GF-D8 (cell line): ENCODE measurements at places on chromosomes 6 and 20.
A peak's percentile ranks its signal among the peaks of the same experiment; 100 is the strongest.

DNA sequence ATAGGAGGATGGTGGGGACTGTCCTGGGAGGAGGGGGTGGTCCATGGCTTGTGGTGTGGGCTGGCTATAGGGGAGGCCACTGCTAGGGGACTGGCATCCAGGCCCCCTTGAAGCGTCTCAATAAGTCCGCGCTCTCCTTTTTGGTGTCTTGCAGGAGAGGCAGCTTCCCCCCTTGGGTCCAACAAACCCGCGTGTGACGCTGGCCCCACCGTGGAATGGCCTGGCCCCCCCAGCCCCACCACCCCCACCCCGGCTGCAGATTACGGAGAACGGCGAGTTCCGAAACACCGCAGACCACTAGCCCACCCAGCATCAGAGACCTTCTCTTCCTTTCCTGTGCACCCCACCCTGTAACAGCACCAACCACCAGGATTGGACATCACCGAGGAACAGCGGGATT is 2.8 kb upstream of the ZBTB9 start:
- DNase-seq: no peak

GRCh38 chr20:18989736-18990474 is 176.3 kb downstream of the SCP2D1 start:
- DNase-seq: no peak

GRCh38 chr6:167952512-167952859 is 45.0 kb upstream of the KIF25 start:
- DNase-seq: no peak

- no peak for DNase-seq
Measured at GRCh38 chr6:71902261-71902660, 15.9 kb downstream of the RIMS1 start.

GRCh38 chr20:50862546-50862945 is 67.7 kb downstream of the BCAS4 start:
- no peak for DNase-seq

DNA sequence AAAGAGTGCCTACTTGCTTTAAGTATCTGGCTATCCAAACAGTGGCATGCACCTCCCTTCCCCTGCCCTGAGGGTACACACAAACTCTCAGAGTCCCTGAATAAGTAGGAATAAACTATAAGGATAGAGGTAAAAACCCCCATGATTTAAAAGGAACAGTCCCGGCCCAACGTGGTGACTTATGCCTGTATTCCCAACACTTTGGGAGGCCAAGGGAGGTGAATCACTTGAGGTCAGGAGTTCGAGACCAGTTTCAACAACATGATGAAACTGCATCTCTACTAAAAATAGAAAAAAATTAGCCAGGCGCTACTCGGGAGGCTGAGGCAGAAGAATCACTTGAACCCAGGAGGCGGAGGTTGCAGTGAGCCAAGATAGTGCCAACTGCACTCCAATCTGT is 22.2 kb downstream of the SAMHD1 start:
- DNase-seq: no peak

DNA sequence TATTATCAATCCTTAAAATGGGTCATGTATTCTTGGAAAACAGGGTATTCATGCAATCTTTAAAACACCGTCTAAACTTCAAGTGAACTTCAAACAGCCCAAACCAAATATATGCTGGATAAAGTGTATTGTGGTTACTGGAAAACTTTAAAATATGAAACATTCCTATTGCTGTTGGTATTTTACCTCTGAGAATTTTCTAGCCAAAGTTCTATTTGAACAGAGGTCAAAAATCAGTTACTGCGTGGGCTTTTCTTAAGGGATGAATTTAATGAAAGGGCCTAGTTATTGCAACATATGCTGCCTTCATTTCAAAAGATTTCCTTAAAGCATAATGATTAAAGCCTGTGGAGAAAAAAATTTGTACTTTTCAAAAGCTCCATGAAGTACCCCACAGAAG is 436.0 kb downstream of the PLCB1 start:
- DNase-seq: no peak

DNA sequence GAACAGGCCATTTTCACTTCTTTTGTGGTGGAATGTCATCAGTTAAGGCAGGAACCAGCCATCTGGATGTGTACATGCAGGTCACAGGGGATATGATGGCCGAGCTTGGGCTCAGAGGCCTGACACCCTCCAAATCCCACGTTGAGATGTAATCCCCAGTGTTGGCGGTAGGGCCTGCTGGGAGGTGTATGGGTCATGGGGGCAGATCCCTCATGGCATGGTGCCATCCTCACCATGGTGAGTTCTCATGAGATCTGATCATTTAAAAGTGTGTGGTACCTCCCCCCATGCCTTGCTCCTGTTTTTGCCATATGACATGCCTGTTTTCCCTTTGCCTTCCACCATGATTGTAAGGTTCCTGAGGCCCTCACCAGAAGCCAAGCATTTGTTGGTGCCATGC is 26.8 kb downstream of the WDR27 start:
- no peak for DNase-seq

GRCh38 chr6:110233770-110234374 is 53.6 kb downstream of the CDC40 start:
- DNase-seq: no peak

DNA sequence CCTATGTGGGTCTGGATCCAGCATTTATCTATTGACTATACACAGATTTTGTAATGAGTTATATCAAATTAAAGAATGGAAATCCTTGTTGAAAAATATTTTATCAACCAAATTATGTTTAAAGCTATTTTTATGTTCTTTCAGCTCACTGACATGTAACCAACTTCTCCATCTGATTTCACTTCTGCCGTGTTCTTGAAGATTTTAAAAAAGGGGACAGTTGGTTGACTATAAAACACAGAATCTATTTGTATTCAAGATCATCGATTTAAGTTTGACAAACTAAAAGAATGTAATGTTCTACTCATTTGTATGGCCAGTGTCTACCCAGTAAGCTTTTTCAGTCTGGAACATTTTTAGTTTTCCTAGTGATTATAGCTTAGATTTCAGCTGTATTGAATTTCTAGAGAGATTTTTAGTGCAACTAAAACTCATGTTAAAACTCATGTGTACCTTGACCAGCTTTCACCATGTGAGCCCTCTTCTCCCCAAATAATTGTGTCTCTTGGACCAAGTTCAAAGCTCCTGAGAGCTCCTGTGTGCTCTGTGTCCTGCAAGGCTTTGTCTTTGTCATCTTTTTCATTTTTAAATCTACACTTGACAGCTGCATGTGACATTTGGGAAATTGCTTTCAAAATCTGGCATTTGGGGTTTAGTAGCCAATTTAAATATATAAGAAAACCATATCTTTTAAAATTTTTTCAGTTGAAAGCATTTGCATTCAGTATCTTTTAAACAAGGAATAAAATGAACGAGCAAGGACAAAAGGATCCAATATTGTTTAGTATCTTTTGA is 118.4 kb upstream of the TIAM2 start:
- DNase-seq: no peak

DNA sequence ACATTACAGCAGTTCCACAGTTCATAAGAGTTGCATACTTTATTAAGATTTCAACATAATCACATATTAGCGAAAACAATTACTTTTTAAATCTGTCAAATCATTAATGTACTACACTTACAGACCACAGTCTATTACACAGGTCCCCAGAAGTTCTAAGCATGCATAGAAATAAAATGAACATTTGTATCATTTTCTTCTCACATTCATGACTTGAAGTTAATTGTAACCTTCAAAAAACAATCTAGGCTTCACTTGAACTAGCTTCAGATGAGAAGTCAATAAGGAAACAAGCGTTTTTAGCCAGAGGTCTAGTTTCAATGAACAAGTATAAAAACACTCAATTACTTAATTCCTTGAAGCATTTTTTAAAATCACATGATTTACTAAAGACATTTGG is 238.3 kb downstream of the HACE1 start:
- no peak for DNase-seq

DNA sequence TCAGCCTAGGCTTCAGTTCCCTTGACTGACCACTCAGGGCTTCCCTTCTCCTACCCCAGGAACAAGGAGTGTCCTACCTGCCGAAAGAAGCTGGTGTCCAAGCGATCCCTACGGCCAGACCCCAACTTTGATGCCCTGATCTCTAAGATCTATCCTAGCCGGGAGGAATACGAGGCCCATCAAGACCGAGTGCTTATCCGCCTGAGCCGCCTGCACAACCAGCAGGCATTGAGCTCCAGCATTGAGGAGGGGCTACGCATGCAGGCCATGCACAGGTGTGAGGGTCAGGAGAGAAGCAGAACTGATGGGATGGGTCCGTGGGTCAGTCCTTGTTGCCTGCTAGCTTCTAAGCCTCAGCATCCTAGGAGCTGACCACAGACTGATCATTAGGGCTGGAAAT is 1.6 kb downstream of the RING1 start:
- no peak for DNase-seq

- no peak for DNase-seq
Measured at GRCh38 chr20:24588725-24589340, 119.4 kb downstream of the SYNDIG1 start.

- no peak for DNase-seq
Measured at GRCh38 chr20:49475292-49476015, 7.0 kb downstream of the KCNB1 start.

DNA sequence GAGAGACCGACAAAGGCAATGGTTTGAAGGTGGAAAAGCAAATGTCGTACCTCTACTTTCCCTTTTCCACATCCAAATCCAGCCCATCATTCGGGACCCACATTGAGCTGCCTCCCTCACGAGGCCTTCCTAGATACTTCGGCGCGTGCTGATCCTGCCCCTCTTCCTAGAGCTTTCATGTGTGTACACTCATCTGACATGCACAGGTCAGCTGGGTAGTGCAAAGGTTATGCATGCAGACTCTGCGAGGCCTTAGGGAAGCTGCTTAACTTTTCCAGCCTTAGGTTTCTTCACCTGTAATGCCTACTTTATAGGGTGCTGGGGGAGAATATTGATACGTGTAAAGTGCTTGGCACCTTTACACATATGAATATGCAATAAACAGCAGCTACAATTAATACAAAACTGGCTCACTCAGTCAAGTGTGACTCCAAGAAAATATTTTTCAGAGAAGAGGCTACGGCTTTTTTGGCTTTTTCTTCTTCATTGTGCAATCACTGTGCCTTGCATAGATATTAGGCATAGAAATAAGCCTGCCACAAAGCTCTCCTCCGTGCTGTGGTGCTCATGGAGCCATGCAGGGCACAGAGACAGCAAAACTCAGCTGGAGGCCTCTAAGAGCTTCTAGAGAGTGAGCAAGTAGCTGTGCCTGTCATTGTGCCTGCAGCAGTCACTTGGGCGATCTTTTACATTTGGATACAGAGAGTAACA is 3.6 kb upstream of the MANBAL start:
- no peak for DNase-seq

GRCh38 chr6:12776291-12776690 is 59.7 kb downstream of the PHACTR1 start:
- no peak for DNase-seq

DNA sequence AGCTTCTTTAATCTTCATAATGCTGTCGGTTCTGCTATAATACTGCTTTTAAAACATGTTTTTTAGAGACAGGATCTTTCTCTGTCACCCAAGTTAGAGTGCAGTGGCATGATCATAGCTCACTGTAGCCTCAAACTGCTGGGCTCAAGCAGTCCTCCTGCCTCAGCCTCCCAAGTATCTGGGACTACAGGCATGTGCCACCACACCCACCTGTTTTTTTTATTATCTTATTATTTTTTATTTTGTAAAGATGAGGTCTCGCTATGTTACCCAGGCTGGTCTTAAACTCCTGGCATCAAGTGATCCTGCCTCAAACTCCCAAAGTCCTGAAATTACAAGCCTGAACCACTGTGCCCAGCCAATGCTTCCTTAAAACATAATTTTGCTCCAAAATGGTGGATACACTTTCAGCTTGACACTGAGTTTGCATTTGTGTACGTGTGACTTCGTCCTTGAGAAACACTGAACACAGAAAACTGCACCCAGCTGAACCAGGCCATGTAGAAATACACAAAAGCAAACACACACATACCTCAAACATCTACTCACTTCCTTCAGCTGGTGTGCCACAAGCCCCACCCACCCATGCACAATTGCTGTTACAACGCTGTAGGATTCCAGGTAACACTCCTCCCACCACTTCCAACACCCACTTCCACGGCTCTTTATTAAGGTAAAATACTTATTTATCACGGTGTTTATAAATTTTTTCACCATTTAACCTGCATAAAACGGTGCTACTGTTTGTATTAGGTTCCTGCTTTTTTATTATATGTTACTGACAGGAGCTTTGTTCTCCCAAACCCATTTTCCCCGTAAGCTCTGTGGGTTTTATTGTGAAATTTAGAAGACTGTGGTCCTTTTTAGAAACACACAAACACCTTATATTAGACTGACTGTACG is 109.1 kb downstream of the TSHZ2 start:
- DNase-seq: no peak

- no peak for DNase-seq
Measured at GRCh38 chr6:138161338-138162110, at the start of gene ARFGEF3. Gene ARFGEF3, plus strand, starts transcription at chr6:138161939. Its CDS starts 148 bp downstream, at chr6:138162087.

- DNase-seq: no peak
Measured at GRCh38 chr20:15918631-15919030, 654.6 kb downstream of the KIF16B start.

DNA sequence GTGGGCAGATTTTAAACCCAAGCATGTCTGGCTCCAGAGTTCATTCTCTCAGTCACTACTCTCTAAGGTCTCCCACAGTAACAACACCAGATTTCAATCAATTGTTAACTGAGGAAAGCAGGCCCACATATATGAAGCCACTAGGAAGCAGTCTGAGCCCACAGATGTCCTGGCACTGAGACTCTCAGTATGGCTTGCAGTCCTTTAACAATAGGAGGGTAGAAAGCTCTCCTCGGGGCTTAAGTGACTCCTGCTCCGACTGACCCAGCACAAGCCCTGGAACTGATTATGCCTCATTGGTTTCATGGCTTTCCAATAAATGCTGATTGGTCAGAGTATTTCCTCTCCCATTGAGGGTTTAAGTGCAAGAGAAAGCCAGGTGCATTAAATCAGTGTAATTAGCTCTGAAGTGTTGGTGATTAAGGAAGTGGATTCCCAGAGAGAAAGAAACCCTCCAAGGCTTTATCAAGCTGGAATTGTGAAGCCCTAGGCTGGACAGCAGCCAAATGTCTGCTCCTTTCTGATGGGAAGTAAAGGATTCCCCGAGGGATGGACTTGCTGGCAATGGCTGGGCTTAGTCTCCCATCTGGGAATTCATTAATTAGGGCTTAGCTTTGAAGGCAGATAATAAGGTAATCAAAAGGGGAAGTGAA is 76.6 kb upstream of the PROKR2 start:
- no peak for DNase-seq

- peak; percentile 70 for DNase-seq
Measured at GRCh38 chr6:135346747-135347146, 150.8 kb downstream of the AHI1 start.

GRCh38 chr20:4059606-4060005 is 44.2 kb upstream of the RNF24 start:
- no peak for DNase-seq
